Heart right ventricle (tissue), 16 donors: ENCODE measurements at places on chromosomes 3 and 15. TPM values are rescaled to one million over a fixed set of nuclear protein-coding genes. Genes with fewer than 3 reads are reported as not detected.

- no peak for DNase-seq
Measured at GRCh38 chr3:197791892-197792647, 1.0 kb downstream of the LRCH3 start.

DNA sequence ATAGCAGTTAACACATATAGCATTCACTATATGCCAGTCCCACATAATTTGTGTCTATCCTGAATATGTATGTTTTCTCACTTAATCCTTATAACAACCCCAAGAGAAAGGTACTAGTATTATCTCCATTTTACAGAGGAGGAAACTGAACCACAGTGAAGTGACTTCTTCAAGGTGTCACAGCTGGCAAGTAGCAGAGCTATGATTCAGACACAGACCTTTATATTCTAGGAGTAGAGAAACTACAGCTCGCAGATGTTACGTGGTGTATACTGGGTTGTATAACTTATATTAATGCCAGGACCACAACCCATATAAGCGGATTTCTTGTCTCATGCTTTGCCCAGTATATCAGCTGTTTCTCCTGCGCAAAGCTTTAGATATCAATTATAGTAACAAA is 29.5 kb upstream of the ICE2 start:
- no peak for DNase-seq

- DNase-seq: no peak
Measured at GRCh38 chr15:95486224-95486623, 844.3 kb upstream of the NR2F2 start.

- no peak for DNase-seq
Measured at GRCh38 chr3:134854254-134854653, 59.2 kb downstream of the EPHB1 start.

GRCh38 chr15:52295421-52296001 is at the start of gene MYO5C:
Gene MYO5C (minus strand): TSS chr15:52295804. CDS start chr15:52295636, 168 bp downstream.
- peak; percentile 78 for DNase-seq

- DNase-seq: no peak
Measured at GRCh38 chr15:78842519-78842918, 30.2 kb upstream of the MORF4L1 start.

- no peak for DNase-seq
Measured at GRCh38 chr15:96416218-96416933, 85.9 kb downstream of the NR2F2 start.

DNA sequence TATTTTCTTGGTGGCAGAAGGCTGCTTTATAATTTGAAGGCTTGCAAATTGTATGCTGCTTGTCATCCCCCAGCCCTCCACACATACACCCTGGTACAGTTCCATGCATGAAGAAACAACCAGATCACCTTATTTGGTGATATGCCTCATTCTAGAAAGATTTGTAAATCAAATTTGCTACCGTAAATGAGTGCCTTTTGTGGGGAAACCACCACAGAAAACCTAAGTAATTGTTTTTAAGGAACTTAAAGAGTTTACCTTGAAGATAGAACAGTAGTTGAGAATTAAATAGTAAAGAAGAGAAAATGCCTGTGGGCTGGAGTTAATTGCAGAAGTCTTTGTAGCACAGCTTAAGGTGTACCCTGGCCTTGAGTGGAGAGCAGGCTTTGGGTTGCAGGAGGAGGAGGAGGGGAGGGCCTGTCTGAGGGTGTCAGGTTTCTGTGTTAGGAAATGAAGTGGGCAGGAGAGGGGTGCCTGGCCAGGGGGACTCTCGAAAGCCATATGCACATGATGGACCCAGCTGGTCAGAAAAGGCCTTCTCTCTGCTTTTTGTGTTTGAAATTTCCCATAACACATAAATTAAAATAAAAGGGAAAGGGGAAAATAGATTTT is 6.9 kb downstream of the NIPA2 start:
- DNase-seq: no peak

GRCh38 chr15:38883987-38884386 is 319.4 kb upstream of the RASGRP1 start:
- no peak for DNase-seq

- no peak for DNase-seq
Measured at GRCh38 chr3:151584566-151584965, 123.7 kb upstream of the IGSF10 start.

DNA sequence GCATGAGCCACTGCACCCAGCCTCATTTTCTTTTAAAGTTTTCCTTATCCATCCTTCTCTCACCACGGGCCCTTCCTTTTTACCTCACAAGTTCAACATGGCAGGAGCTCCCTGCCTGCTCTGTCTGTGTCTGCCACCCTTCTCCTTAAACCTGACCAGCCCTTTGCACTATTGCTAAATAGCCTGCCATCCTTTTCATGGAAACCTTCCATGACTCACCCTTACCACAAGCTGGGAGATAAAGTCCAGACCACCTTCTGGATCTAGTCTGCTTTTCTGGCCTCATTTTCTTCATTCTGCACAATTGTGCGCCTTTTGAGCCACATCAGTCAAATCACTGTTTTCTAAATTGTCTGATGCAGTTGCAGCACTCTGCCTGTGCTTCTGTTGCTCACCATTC is 8.9 kb downstream of the PARP14 start:
- DNase-seq: no peak

GRCh38 chr15:89413877-89414276 is 79.3 kb upstream of the POLG start:
- no peak for DNase-seq

DNA sequence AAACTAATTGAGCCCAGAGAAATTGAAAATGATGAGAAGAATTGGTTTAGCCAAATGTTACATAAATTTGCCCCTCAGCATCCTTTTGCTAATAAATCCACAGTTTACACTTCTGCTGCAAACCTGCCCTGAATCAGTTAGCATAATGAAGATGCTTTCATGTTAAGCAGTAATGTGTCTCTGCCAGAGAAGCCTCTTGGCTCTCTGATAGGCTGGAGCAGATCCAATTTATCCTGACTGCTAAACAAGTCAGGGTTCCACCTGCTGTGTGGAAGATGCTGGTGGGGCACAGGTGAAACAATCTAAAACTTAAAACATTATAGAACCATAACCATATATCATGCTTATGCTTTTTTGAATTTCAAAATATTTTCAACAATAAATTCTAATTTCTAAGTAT is 946.8 kb downstream of the OTOL1 start:
- DNase-seq: no peak

- no peak for DNase-seq
Measured at GRCh38 chr3:12449889-12450682, 34.2 kb upstream of the TSEN2 start.

- peak; percentile 62 for DNase-seq
Measured at GRCh38 chr3:62607287-62608029, 234.1 kb upstream of the FEZF2 start.

GRCh38 chr3:165194511-165195240 is 1.5 kb downstream of the SLITRK3 start:
- no peak for DNase-seq

DNA sequence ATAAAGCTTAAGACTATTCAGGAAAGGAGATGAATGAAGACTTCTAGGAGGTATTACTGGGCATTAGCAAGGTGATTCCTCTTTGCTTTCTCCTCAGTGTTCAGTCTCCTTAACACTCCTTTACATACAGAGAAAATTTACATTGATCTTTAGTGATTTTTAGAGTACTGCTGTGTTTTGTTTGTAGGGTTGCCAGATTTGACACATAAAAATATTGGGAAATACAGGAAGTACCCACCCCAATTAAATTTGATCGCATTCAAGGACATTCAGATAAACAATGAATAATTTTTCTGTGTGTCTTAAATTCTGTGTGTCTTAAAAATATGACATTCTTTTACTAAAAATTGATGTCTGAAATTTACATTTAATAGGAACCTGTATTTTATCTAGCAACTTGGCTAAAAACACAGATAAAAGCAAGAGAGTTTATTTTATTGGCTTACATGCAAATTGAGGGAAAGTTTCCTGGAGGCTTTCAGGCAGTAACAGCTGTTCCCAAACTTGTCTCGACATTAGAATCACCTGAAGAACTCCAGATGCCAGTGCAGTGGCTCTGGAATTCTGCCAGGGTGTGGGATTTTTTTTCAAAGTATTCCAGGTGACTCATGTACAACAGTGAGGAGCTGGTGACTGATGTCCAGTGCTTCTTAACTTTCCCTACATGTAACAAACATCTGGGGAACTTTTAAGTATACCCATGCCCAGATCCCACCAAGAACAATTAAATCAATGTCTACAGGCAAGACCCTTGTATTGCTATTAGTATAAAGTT is 23.4 kb upstream of the PLOD2 start:
- no peak for DNase-seq

DNA sequence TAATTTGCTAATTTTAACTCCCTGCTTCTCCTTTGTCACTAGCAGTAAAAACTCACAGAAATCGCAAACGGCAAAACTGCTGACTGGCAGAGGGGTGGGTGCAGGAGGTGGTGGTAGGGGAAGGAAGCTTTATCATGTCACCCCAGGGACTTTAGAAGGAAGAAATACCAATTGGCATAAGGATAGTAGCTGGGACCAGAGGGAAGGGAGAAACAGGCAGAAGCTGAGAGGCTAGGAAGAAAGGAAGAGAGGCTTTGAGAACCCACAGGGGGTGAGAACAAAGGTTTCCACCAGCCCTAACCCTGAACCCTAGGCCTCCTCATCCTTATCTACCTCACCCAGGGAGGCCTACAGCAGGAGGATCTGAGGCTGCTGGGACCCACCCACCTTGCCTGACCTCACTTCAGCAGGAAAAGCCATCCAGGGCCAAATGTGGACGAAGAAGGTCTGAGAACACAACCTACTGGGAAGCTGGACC is 10.7 kb downstream of the ITGB5 start:
- no peak for DNase-seq

DNA sequence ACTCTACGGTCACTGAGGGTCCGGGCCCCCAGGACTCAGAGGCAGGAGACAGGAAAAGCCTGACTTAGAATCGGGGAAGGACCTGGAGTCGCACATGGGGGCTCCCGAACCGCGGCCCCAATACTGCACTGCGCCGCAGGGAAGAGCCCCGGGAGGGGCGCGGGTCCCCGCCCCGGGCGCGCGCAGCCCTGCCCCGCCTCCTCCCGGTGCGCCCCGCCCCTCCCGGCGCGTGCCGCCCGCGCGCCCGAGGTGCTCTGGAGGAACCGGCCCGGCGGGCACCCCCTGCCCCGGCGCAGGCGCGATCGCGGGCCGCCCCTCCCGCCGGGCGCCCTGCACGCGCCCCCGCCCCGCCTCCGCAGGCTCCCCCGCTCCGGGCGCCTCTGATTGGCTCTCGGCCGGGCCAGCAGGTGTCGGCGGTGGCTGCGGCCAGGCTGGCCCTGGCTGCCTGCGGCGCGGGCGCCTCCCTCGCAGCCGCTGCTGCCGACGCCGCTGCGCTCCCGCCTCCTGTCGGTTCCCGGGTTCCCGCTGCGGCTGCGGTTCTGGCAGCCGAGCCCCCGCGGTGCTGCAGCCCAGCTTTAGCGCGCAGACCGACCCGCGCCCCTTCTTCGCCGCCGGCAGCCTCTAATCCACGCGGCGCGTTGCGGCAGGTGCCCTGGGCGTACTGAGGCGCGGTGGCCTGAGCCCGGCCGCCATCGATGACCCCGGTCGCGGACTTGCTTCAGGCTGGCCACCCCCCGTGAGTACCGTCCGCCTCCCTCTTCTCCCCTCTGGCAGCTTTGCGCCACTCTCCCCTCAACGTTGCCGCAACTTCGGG is at the start of gene MYRIP:
MYRIP (plus strand) TSS at position 429 of the 814 bp plus-strand sequence. CDS start 91,208 bp downstream, outside the sequence.
- peak; percentile 20 for DNase-seq

GRCh38 chr3:189372243-189372642 is 200.5 kb downstream of the TPRG1 start:
- DNase-seq: no peak

- no peak for DNase-seq
Measured at GRCh38 chr3:114452937-114453336, 159.1 kb downstream of the TIGIT start.

DNA sequence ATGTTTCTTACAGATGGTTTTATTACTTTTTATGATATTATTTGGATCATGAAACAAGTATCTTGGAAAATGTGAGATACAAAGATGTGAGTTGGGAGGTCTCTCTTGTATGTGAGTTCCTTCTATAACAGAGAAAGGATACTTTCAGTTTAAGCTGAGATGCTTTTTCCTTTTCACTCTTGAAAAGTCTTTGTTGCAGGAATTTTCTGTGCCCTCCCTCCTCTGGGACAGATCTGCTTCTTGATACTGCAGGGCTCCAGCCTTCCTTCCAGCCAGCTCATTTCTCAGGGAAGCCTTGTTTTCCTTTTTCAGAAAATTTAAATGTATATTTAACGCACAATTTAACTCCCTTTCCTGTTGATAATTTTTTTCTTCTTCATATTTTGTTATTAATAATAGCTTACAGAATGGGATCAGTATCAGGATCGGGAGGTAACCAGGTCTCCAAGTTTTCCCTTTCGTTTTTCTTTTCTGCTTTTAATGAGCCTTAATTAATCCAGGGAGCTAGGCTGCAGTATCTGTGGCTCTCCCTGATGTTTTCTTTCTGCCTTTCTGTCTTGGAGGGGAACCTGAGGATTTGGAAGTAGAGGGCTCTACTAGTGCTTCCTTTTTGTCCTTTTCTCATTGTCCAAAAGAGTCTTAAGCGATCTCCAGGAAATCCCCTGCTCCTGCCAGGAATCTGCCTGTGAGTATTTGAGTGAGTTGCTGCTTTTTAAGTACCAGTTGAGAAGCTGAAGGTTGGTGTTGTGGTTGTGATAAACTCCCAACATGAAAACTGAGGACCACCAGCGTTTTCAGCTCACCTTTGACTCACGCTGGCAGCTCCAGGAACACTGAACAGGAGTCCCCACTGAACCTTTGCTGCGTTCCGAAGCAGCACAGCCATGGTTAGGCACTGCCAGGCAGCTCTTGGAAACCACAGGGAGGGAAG is 105.7 kb downstream of the IGF1R start:
- DNase-seq: no peak

DNA sequence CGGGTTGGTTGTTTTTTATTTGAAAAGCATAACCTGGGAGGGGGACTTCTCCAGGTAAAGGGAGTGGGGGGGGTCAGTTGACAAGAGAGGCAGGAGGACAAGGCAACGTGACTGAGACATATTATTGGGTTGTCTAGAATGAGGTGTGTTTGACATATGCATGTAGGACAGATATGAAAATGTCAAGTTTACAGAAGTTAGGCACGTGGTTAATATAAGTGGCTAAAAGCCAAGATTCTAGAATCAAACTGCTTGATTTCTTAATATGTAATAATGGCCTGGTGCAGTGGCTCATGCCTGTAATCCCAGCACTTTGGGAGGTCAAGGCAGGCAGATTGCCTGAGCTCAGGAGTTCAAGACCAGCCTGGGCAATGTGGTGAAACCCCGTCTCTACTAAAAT is 212.8 kb downstream of the SQOR start:
- no peak for DNase-seq

- no peak for DNase-seq
Measured at GRCh38 chr3:161641287-161641686, 144.7 kb downstream of the OTOL1 start.

- no peak for DNase-seq
Measured at GRCh38 chr3:177150970-177151627, 46.2 kb downstream of the TBL1XR1 start.

UNC13C gene
- 0.20 TPM for total RNA-seq

UQCC5 gene
- total RNA-seq: 61.7 TPM

LRRC31 gene
- total RNA-seq: not detected

CEP152 gene
- total RNA-seq: 1.4 TPM

SLC51B gene
- total RNA-seq: not detected

HIGD2B gene
- total RNA-seq: not detected

C3orf49 gene
- not detected for total RNA-seq

GOLGA8H gene
- total RNA-seq: 0.23 TPM

SPRED1 gene
- total RNA-seq: 8.4 TPM

SNTN gene
- total RNA-seq: not detected

CRYGS gene
- 0.28 TPM for total RNA-seq

TGM5 gene
- not detected for total RNA-seq

GP5 gene
- total RNA-seq: 0.09 TPM

INSYN1 gene
- total RNA-seq: 60.8 TPM

TTLL13 gene
- total RNA-seq: not detected
